ENCODE measurements at places on chromosomes 4 and X. TPM values are rescaled to one million over a fixed set of nuclear protein-coding genes. Genes with fewer than 3 reads are reported as not detected.

- DNase-seq = no peak
- no peaks in the 10 kb centered on the region for H3K4me1 ChIP-seq
- H3K36me3 ChIP-seq = no peaks in the 10 kb centered on the region
- no peak overlapping the region for H3K4me3 ChIP-seq
- H3K27ac ChIP-seq = no peak overlapping the region
Measured at GRCh38 chrX:122421434-122422121, 762.5 kb upstream of the GRIA3 start.

DNA sequence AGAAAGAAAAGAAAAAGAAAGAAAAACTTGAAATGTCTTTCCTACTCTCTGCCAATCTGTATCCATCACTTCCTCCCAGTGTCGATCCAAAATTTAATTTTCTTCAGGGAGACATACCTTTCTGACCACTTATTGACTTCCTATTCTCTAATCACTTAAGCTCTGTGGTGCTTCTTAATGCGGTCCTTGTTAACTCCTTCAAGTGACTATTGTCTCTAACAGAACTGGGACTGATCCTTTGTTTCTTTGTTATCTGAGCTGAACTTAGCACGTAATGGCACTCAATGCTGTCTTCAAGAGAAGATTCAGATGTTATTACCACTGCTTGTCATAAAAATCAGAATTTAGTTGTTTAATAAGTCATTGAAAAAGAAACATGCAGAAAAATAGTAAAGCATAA, 31.2 kb downstream of the LARP7 start:
- H3K4me3 ChIP-seq = no peak overlapping the region
- no peaks in the 10 kb centered on the region for H3K36me3 ChIP-seq
- DNase-seq = no peak
- H3K27me3 ChIP-seq = no peaks in the 10 kb centered on the region
- H3K4me1 ChIP-seq = no peaks in the 10 kb centered on the region

GRCh38 chrX:15143825-15144121, 126.1 kb downstream of the ASB9 start:
- no peak overlapping the region for H3K4me3 ChIP-seq
- H3K36me3 ChIP-seq = no peaks in the 10 kb centered on the region
- no peaks in the 10 kb centered on the region for H3K27me3 ChIP-seq
- no peak overlapping the region for H3K27ac ChIP-seq

DNA sequence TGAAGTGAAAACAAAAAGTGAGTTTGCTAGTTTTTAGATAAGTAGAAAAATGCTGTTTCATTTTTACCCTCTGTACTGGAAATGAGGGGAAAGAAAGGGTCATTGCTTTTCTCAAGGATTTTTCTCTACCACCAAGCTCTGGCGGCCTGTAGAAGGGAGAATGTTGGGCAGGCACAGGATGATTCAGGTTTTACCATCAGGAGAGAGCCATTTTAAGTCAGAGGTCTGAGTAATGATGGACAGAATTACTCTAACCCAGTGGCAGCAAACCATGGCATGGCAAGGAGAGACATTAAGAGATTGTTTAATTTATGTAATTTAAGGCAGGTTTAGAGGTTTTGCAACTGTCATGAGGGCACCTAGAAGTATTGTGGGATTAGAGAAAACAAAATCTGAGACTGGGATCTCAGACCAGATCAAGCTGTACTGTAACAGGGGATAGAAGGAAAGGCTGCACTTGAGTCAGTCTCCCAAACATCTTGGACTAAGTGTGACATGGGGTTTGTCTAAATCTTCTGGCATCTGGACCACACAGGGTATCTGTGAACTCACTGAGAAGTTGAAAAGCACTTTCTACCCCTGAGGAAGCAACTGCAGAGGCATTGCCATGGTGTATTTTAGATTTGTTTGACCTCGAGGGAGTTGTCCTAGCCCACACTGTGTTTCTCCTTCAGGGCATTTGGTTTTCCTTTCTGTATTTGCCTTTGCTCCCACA, 81.6 kb downstream of the BANK1 start:
- DNase-seq = no peak
- no peak overlapping the region for H3K4me3 ChIP-seq
- no peaks in the 10 kb centered on the region for H3K27me3 ChIP-seq
- H3K36me3 ChIP-seq = no peaks in the 10 kb centered on the region

DNA sequence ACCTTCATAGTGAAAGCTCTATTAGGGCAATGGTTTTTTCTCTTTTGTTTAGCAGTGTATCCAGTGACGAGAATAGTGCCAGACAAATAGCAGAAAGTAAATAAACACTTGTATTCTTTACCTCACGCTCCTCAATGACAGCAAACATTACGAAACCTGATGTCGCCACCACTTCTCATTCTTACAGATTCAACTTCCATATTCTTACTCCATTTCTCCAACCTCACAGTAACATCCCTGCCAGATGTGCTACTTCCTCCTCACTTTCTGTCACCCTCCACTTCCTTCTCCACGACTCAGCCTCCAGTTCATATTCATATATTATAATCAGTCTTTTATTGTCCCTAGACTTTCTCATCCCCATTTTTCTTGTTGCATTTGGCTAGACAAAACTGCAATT, 1956.2 kb upstream of the AGA start:
- no peak overlapping the region for H3K27ac ChIP-seq
- no peak for DNase-seq
- no peaks in the 10 kb centered on the region for H3K36me3 ChIP-seq
- H3K27me3 ChIP-seq = no peaks in the 10 kb centered on the region
- H3K4me1 ChIP-seq = no peaks in the 10 kb centered on the region
- no peak overlapping the region for H3K4me3 ChIP-seq

DNA sequence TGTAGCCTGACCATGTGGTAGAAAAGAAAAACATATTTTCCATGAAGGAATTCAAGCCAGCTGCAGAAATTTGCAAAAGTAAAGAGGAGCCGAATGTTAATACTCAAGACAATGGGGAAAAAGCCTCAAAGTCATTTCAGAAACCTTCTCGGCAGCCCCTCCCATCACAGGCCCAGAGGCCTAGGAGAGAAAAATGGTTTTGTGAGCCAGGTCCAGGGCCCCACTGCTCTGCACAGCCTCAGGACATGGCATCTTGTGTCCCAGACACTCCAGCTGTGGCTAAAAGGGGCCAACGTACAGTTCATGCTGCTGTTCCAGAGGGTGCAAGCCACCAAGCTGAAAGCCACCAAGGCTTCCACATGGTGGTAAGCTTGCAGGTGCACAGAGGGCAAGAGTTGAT, 50.9 kb upstream of the BBS12 start:
- no peaks in the 10 kb centered on the region for H3K27me3 ChIP-seq
- no peak overlapping the region for H3K4me3 ChIP-seq
- H3K36me3 ChIP-seq = no peaks in the 10 kb centered on the region
- DNase-seq = no peak

Gene ALAS2
- 0.32 TPM for total RNA-seq

All from endodermal cell (in vitro differentiated cells).